ENCODE measurements at places on chromosomes 4 and X.
A peak's percentile ranks its signal among the peaks of the same experiment; 100 is the strongest.

- DNase-seq, result no peak
These were observed 170.1 kb downstream of the SHROOM3 start for GRCh38 chr4:76605099-76605563.

- DNase-seq, result peak; percentile 55
These were observed 19.8 kb downstream of the C4orf50 start for GRCh38 chr4:5998333-5998936.

GRCh38 chr4:85107553-85107952, 141.1 kb upstream of the WDFY3 start:
- no peak for DNase-seq

DNA sequence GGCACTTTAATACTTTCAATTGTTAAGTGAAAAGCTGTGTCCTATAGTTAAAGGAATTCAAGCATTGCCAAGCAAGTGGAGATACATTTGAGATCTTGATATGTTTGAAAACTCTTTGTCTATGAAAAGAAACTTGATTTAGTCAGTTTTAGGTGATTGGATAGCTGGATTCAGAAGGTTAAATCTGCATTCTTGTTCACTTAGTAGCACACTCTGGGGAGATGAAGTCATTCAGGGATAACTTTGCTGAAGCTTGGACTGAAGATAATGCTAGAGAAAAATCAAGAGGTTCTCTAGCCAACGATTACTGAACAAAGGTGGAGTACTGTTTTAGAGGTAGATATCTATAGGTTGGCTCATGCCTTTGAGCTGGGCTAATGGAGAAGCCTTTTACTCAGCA, 90.6 kb downstream of the DCAF8L2 start:
- DNase-seq, result no peak

DNA sequence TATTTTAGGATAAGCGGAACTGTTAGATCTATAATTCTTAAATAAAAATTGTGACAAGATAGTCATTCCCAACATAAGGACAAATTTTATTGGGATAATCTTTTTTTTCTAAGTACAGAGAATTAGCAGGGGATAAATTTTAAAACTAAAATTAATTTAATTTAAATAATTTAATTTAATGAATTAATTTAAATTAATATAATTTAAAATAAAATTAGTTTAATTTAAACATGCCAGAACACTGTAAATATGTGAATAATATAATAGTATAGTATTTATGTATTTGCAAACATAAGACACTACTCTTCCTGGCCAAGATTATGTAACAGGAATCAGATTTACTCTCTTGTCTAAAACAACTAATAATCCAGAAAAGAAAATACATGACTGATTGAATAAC, 1055.9 kb downstream of the PDHA2 start:
- no peak for DNase-seq
